Breast epithelium (tissue), 4 donors: ENCODE measurements at places on chromosomes 12 and 14. TPM values are rescaled to one million over a fixed set of nuclear protein-coding genes. Genes with fewer than 3 reads are reported as not detected.

DNA sequence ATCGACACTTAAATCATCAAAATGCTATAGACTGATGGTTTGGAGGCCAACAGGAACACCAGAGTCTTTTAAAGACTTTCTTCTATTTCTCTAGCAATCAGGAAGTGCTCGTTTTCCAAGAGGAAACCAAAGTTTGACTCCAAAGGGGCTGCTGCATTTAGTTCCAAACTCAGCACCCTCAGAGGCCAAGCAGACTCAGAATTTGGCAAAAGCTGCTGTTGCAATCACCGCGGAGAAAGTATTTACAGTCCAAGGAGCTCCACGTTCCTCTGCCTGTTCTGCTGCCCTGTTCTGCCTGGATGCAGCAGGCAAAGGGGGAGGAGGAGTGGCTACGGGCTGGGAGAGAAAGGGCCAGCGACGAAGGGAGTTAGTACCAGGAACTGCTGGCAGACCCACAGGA is 325.1 kb downstream of the BCL11B start:
- H3K4me3 ChIP-seq = no peak overlapping the region
- H3K27me3 ChIP-seq = no peaks in the 10 kb centered on the region
- no peaks in the 10 kb centered on the region for H3K4me1 ChIP-seq
- no peaks in the 10 kb centered on the region for H3K36me3 ChIP-seq
- DNase-seq = no peak

- H3K4me3 ChIP-seq = no peak overlapping the region
- H3K36me3 ChIP-seq = no peaks in the 10 kb centered on the region
- H3K27ac ChIP-seq = no peak overlapping the region
- peaks cover 17% of the 10 kb centered on the region for H3K27me3 ChIP-seq
- no peaks in the 10 kb centered on the region for H3K4me1 ChIP-seq
Measured at GRCh38 chr12:111221062-111222026, 147.6 kb downstream of the PHETA1 start.

- no peaks in the 10 kb centered on the region for H3K36me3 ChIP-seq
- no peaks in the 10 kb centered on the region for H3K4me1 ChIP-seq
- no peak for DNase-seq
- H3K4me3 ChIP-seq = no peak overlapping the region
- no peaks in the 10 kb centered on the region for H3K27me3 ChIP-seq
Measured at GRCh38 chr12:103386451-103386850, 109.3 kb downstream of the C12orf42 start.

DNA sequence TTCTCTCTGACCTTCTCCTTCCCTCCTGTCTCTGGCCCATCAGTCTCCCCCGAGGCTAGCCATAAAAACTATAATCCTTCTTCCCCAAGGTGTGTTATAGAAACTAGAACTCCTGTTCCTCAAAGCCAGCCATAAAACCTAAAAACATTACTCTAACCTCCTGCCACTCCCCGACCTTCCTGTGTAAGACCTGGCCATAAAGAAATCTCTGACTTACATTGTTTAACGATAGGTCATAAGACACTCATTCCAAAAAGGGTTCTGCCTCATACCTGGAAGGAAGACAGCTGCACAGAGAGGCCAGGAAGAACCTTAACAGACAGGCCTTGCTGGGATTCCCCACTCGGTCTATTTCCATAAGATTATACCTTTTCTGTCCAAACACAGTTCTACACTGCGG is 70.9 kb upstream of the EEA1 start:
- no peak overlapping the region for H3K27ac ChIP-seq
- no peaks in the 10 kb centered on the region for H3K27me3 ChIP-seq
- no peaks in the 10 kb centered on the region for H3K4me1 ChIP-seq
- no peak for DNase-seq
- H3K36me3 ChIP-seq = no peaks in the 10 kb centered on the region
- H3K4me3 ChIP-seq = no peak overlapping the region

SLC22A17 gene
- total RNA-seq = 52.1 TPM

- no peaks in the 10 kb centered on the region for H3K27me3 ChIP-seq
- H3K4me1 ChIP-seq = peaks cover 7% of the 10 kb centered on the region
- H3K4me3 ChIP-seq = peak overlapping the region; percentile 34
- no peak overlapping the region for H3K27ac ChIP-seq
- H3K36me3 ChIP-seq = no peaks in the 10 kb centered on the region
Measured at GRCh38 chr12:132603240-132604150, 6.9 kb downstream of the LRCOL1 start.
